ENCODE measurements at places on chromosomes 3 and 15.

DNA sequence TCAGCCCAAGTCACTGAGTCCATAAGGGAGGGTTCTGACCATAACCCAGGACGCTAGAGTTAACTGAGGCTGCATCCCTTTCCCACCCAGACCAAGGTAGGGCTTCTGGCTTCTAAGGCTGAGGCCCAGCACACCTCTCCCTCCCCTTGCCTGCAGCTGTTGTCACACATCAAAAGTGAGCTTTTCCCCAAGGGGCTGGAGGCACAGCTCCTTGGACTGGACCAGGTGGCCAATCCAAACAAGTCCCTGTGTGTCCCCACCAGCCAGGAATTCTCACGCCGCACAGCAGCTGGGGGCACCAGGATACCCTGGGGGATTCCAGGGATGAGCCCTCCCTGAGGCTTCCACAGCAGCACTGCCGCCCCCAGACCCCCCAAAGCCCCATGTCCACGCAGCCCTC lies 22.3 kb upstream of the ISLR2 start:
- no peak for DNase-seq

GRCh38 chr15:67833710-67834511 lies 5.9 kb downstream of the RNU6-1 start:
- no peak for DNase-seq

DNA sequence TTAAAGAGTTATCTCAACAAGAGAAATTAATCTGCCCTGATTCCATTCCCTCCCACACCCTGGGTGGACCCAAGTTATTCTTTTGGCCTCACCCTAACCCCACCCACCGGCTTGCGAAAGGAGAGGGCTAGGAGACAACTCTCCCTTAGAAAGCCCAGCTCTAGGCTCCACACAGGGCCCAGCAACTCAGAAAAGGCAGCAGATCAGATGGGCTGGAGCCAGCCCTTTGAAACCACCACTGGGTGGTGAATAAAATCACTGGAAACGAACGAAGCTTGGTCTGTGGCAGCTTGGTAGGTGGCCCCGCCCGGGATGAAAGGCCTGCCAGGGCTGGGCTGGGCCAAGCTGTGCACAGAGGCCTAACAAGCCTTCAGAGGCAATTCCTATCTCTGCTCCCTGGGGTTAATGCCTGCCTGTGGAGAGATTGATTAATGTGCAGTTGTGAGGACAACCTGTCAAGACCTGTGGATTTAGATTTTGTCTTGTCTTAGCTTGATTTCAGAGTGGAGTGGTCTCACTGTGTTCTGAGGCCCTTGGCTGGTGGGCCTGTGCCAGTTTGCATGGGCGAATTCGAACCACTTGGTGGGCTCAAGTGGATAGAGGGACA lies 38.8 kb downstream of the BHLHE40 start:
- DNase-seq = no peak

DNA sequence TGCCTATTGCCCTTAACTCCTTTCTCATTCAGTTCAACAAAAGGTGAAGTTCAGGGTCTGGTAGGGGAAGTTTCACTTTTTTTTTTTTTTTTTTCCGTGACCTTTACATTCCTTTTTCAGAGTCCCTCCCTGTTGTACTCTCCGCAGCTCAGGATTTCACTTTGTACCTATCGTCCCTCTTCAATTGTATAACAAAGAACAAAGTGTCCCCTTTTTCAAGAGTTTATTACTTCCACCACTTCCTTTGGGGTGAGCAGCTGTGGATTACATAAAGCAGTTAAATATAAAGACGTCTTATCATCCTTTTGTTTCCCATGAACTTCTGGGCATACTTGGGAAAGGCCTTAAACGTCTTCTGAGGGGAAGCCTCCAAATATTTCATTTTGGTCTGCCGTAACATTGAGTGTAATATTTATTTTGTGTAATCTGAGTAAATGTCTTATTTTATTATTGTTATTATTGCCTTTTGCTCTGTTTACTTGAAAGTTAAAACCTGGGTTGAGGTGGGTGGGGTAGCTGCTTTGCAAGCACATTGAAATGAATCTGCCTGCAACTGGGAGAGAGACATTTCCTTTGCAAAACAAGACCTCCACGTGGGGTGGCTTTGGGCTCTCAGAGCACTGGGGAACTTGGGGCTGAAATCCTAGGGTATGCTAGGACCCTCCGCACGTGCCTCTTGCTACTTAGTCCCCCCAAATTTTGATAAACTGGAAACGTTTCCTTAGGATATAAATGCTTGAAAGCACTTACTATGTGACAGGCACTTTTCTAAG lies 169.4 kb downstream of the MCTP2 start:
- no peak for DNase-seq

- no peak for DNase-seq
Measured at GRCh38 chr15:52709187-52709981, 30.2 kb upstream of the ATOSA start.

Data from stimulated activated CD8-positive, alpha-beta memory T cell treated with anti-CD3 and anti-CD28 coated beads, Interleukin-7, amount 100 ng/mL, for 24 hours (primary cell).